ENCODE measurements at places on chromosomes 1 and 21.
A peak's percentile ranks its signal among the peaks of the same experiment; 100 is the strongest.

DNA sequence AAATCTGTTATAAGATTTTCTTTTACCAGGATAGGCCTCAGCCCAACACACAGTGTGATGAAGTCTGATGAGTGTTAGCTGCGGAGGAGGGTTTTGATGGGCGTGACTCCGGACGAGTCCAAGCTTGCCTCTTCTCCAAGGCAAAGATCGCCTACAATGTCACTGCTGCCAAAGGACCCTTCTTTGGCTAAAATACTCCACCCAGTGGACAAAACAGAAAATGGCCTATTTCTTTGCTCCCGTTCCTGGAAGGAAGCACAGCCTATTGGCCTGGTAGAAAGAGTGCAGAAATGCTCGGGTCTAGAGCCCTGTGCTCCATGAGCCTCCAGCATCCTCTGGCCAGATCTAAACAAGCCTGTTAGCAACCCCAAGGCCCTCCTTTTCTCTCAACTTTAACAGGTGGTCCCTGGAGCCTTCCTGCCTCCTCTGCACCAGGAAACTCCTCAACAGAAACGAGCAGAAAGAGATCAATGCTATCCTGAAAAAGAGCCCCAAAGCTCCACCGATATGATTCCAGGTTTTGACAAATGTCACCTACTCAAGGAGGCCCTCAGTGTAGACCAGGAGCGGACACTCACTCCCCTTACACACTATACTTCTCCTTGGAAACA is 3.4 kb upstream of the CASQ2 start:
- peak; percentile 84 for DNase-seq

GRCh38 chr1:57788313-57788712 is 364.5 kb upstream of the DAB1 start:
- DNase-seq = no peak

DNA sequence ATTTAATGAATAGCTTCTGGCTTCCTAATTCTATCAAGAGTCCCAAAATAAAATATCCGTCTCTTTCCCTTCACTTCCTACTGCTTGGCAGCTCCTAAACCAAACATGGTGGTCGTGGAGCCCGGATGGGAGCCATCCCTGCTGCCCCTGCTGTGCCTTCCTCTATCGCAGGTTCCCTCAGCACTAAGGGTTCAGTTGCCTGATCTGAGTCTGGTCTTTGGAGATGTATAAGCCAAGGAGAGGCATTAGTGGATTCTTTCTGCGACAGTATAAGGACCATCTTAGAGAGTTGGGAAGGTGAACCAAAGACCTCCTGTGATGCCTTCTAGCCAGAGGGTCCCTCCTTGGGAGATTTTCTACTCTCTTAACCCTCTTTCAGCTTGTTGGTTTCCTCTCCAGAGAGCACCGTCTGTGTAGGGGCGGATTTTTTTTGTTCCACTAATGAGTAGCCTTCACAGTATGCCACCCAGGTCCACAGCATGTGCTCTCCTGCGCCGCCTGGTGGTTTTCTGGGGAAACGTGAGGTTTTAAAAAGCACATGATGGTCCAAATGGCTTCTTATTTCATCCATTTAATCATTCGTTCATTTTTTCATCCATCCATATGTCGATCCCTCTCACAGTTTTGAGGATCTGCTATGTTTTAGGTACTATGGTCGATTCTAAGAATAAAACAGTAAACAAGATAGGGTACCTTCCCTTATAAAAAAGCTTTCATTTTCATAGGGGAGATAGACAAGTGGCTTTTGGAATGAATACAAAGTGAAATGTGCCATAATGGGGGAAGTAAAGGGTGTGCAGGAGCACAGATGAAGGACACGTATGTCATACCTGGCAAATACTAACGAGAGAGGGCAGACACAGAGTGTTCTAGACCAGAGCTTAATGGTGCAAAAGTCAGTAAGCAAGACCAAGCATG is 71.0 kb downstream of the NFASC start:
- DNase-seq = peak; percentile 52

- DNase-seq = no peak
These were observed 13.0 kb upstream of the CCDC190 start for GRCh38 chr1:162873671-162874666.

- DNase-seq = no peak
These were observed 11.5 kb downstream of the AIM2 start for GRCh38 chr1:159065106-159065505.

DNA sequence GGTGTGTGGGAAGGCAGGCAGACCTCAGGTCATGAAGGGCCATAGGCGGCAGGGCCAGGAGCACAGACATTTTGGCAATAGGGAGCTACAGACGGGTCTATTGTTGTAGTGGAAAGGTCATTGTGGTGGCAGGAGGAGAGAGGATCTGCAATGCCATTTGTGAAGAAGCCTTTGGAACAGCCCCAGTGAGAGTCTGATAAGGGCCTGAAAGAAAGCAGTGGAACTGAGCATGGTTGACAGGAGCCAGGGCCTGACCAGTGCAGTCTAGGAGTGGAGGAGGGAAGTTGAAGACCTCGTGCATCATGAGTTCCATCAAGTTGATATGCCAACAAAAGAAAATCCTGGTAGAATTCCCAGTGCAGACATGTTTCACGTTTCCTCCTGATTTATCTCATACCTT is 65.5 kb downstream of the UCK2 start:
- DNase-seq = no peak

DNA sequence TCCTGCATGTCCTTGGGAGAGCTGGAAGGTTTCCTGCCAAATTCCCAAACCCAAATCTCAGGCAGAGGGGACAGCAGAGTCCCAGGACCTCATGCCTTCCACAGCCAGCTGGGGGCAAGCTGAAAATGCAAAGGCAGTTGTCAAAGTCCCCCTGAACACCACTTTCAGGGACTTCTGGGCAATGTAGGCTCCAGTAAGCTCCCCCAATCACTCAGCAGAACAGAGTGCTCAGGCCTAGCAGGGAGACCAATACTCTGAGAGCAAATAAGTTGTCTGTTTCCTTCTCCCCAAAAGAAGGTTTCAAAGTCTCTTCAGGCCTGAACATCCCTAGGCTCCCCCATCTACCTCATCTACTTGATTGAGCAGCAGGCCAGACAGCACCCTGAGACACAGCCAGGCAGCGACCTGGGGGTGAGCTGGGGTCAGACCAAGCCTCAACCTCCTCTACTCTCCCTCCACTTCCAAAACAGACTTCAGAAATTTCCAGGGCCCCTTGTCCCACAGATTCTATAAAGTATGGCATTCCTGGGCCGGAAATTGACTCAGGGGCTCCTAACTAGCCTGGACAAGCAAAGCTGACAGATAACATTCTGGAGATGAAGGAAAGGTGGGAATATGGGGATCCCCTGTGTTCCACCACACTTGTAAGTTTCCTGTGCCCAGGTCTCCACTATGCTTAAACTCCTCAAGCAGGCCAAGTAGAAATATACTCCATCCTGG is 1.9 kb downstream of the SLC9A1 start:
- DNase-seq = no peak

DNA sequence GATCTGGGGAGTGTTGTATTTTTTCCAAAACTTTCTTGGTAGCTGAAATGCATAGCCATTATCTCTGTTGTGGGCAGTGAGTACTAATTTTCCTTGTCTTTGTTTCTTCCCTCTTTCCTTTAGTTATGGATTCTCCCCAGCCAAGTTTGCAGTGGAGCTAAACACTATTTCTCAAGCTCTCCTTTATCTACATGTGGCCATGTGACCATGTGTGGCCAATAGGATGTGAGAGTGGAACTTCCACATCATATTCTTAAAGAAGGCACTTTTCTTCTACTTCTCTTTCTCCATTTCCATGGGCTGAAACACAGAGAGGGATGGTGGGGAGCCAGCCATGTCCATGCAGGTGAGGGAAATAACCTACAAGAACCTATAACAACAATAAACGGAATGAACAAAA is 230.8 kb downstream of the CTH start:
- DNase-seq = no peak

GRCh38 chr1:46653405-46653958 is 14.7 kb downstream of the ATPAF1 start:
- no peak for DNase-seq

DNA sequence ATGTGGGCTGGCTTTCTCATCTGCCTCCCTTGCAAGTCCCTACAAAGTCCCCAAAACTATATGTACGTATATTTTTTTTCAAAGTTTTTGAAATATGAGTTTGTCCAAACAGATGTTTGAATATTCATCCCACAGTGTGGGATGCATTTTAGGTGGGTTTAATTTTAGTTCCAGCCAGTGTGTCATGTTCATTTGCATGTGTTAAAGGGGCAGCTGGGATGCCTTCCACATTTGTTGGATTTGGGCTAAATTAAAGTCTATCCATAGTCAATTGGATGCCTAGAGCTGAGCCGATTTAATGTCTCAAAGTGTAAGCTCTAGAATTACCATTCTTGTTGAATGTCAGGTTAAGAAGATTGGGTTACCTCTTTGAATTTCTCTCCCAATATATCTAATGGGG is 139.2 kb downstream of the GALNT2 start:
- no peak for DNase-seq

- DNase-seq = no peak
These were observed 3.9 kb upstream of the IFI44 start for GRCh38 chr1:78645723-78646122.

- DNase-seq = no peak
These were observed 25.8 kb upstream of the ST6GALNAC5 start for GRCh38 chr1:76841460-76841859.

DNA sequence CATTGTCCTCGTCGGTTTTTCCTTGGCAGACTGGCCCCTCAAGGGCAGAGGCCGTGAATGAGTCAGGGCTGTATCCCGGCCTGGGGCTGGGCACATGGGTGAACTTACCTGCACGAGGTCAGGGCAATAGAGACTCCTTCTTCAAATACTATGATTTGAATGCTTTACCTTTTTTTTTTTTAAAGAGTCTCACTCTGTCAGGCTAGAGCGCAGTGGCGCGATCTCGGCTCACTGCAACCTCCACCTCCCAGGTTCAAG is 5.0 kb downstream of the LAPTM5 start:
- no peak for DNase-seq

DNA sequence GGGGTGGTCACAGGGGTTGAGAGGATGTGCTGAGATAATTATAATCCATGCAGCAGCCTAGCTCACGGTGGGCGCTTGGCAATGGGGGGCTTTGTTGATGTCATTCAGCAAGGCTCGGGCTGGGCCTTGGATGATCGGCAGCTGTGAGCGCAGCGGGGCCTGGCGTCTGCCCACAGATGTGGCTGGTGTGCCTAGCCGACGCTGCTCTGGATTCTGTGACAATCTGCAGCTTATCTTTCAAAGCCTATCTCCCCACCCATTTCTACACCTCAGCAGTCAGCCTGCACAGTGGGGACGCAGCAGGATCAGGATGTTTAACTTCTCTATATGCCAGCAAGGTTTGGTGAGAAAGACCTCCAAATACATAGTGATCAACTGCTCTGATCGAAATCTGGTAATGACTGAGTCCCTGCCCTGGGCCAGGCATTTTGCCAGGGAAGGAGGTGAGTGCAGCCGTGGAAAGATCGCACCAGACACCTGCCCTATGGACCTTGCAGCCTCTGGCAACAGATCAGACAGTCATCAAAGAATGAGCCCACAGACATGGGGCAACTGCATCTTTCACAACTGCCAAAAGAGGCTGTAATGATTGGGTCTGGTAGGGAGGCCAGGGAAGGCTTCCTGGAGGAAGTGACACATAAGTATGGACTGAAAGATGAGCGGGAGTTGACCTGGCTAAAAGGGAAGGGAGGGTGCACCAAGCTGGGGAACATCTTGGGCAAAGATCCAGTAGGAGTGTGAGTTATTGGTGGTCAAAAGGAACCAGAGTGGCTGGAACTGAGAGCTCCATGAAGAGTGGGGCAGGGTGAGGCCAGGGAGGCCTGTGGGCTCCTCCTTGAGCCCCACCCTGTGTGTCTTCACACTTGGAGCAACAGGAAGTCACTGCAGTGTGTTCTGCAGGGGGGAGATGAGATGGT is 35.3 kb downstream of the EPHB2 start:
- DNase-seq = no peak

GRCh38 chr1:245999697-246000637 is 507.1 kb downstream of the SMYD3 start:
- no peak for DNase-seq

GRCh38 chr1:85406887-85407533 is 57.9 kb downstream of the DDAH1 start:
- no peak for DNase-seq

GRCh38 chr1:198607714-198608113 is 31.1 kb upstream of the PTPRC start:
- no peak for DNase-seq

DNA sequence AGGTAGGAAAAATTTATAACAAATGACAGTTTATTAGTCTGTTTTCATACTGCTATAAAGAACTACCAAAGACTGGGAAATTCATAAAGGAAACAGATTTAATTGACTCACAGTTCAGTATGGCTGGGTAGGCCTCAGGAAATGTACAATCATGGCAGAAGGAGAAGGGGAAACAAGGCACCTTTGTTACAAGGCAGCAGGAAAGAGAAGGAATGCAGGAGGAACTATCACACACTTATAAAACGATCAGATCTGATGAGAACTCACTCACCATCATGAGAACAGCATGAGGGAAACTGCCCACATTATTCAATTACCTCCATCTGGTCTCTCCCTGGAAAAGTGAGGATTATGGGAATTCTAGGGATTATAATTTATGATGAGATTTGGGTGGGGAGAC is 61.3 kb downstream of the ASB17 start:
- no peak for DNase-seq

GRCh38 chr1:3530086-3530925 is 75.8 kb downstream of the ARHGEF16 start:
- peak; percentile 26 for DNase-seq

DNA sequence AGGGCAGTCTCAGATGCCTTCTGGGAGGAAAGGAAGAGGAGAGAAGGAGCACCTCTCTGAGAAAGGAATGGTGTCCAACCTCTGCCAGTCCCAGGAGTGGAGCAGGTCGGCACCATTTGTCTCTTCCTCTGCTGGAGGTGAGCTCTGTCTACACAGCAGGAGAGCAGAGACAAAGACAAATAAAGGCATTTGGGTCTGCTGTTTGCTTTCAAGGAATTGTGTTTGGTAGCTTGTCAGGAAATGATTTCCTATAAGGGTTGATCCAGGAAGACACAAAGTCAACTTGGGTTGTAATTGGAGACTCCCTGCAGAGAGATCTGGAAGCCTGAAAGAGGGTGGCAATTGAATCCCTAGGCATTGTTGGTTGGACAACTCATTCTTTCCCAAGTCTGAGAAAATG is 34.5 kb upstream of the PLXNA2 start:
- DNase-seq = peak; percentile 69

- no peak for DNase-seq
These were observed 31.2 kb downstream of the SDC3 start for GRCh38 chr1:30877205-30877912.

DNA sequence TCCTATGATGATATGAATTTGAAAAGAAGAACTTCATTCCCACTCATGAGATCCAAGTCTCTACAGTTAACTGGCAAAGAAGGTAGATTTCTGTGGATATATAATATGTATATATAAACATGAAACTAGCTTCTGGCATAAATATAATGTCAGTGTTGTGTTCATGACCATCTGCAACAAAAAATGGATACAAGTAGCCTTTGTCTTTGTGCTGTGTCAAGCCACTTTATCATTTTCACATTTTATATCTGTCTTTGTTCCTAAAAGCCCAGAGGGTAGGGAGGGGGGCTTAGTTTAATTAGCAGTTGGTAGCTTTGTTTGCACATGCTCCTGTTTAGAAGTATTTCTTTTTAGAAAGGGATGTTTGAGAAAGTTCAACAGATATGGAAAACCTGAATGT is 56.2 kb upstream of the FASLG start:
- peak; percentile 43 for DNase-seq

- DNase-seq = no peak
These were observed 154.1 kb upstream of the ETV3 start for GRCh38 chr1:157292302-157292701.

GRCh38 chr1:33634806-33635205 is 162.4 kb downstream of the ZSCAN20 start:
- DNase-seq = no peak

All from COR-L47 (cell line).